Activated gamma-delta T cell (primary cell): ENCODE measurements at places on chromosomes 12 and 14.

DNA sequence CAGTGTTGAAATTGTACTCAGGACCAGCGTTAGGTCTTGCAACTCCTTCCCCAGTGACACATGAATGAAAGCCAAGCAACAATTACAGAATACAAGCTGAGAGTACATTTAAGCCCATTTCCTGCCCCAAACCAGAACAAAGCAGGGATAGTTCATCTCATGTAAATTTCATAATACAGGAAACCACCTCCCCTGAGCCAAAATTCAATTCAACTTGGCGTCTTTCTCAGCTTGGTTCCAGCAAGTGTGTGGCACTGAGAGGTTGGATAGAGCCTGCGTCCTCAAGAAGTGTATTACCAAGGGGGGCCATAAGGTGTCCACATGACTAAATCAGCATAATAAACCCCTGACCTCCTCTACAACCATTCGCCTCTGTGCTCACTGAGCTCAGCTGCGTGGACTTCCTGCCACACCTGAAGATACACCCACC lies 278.9 kb upstream of the CRY1 start:
- no peak for DNase-seq

DNA sequence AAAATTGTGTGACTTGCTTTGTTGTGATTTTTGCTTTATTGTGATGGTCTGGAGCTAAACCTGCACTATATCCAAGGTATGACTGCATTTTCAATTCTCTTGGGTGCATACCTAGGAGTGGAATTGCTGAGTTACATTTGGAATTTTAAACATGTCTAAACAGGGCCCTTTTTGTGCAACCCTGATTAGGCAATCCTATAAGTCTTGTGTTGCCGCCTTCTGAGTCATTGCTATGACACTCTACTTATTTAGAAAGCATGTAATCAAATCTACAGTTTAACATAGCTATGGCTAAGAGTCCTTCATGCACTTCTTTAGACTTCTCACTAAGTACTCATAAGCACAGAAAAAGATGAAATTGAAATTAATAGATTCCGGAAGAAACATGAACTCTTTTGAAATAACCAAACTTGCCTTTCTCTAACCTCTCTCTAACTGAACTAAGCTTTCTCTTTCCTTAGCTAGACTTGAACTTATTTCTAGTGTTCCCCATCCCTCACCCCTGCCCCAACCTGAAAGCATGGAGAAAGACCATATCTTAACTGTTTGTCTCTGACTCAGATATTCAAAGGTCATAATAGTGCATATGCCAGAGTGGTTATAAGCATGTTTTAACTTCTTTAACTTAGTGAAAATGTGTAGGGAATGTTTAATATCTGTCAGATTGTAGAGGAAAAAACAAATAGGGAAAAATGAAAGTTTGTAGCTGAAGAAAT lies 203.0 kb downstream of the SNAPC1 start:
- DNase-seq: no peak

GRCh38 chr14:102159841-102160240 lies 20.1 kb downstream of the WDR20 start:
- no peak for DNase-seq

GRCh38 chr14:72796935-72797334 lies 97.0 kb downstream of the DPF3 start:
- no peak for DNase-seq

- DNase-seq: no peak
Measured at GRCh38 chr14:64970776-64971477, 1.2 kb downstream of the RAB15 start.

DNA sequence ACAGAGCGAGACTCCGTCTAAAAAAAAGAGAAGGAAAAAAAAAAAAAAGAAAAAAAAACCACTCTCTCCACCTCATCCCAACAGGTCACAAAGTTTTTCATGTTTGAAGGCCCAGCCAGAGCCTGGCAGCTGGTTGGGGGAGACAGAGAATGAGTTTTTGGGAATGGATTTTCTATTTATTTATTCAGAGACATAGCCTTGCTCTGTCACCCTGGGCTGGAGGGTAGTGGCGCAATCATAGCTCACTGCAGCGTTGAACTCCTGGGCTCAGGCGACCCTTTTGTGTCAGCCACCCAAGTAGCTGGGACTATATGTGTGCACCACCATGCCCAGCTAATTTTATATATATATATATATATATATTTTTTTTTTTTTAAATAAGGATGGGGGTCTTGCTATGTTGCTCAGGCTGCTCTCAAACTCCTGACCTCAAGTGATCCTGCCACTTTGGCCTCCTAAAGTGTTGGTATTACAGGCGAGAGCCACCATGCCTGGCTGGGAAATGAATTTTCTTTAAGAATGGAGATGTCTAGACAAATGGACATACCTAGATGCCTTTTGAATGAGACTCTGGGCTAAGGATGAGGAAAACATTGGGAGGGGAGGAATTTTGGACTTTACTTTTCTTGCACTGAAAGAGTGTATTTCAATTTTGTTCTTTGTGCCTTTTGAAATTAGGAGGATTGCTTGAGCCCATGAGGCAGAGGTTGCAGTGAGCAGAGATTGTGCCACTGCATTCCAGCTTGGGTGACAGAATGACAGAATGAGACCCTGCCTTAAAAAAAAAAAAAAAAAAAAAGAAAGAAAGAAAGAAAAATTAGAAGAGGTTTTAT lies 16.9 kb upstream of the PPP1R1A start:
- DNase-seq: no peak

GRCh38 chr14:59256331-59256730 lies 67.9 kb downstream of the DAAM1 start:
- DNase-seq: no peak

DNA sequence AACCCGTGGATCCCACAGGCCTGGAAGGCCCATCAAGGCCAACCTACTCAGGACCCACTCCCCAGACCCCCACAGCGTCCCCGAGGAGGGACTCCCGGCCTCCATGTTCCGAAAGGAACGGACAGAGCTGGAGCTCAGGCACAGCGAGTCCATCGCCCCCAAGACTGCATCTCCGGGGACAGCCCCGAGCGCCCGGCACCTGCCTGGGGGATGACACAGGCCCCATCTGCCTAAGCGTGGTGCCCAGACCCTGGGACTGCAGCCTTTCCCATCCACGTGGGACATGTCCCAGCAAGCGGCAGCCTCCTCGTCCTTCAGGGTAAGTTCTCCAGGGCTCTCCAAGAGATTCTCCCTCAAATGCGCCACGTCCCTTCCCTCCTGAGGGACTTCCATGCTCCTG lies 12.1 kb upstream of the DIO3 start:
- DNase-seq: no peak

DNA sequence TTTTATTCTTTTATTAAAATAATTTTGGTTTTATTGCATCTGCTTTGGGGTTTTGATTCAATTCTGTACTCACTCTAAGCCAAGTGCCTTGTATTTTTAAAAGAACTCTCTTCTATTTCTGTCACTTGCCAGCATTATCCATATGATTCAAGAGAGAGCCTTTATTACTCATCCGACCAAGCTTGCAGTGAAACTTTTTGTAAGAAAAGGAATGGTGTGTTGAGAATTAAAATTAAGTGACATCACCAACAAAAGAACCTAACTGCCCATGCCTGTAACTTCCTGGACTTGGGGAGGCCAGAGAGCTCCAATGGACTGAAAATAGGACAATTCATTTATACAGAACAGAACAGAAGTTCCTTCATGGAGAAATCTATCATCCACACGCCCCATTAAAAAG lies 52.1 kb downstream of the GALNT4 start:
- DNase-seq: no peak

DNA sequence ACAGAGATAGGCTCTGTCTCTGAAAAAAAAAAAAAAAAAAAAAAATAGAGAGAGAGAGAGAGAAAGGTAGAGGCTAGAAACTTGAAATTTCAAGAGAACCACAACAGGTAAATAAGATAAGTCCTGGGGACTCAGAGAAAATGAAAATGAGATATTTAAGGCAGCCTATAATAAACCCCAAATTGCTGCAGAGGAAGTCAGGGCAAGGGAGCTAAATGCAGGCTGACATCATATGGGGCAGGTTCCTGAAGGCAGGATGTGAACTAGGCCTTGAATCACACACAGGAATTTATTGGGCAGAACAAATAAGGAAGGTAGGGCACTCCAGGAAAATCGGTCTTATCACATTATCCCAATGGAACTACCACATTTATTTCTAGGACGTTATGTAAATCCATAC lies 54.9 kb upstream of the NUDT4 start:
- DNase-seq: no peak

GRCh38 chr14:60681271-60681670 lies 32.0 kb upstream of the SIX1 start:
- DNase-seq: no peak

DNA sequence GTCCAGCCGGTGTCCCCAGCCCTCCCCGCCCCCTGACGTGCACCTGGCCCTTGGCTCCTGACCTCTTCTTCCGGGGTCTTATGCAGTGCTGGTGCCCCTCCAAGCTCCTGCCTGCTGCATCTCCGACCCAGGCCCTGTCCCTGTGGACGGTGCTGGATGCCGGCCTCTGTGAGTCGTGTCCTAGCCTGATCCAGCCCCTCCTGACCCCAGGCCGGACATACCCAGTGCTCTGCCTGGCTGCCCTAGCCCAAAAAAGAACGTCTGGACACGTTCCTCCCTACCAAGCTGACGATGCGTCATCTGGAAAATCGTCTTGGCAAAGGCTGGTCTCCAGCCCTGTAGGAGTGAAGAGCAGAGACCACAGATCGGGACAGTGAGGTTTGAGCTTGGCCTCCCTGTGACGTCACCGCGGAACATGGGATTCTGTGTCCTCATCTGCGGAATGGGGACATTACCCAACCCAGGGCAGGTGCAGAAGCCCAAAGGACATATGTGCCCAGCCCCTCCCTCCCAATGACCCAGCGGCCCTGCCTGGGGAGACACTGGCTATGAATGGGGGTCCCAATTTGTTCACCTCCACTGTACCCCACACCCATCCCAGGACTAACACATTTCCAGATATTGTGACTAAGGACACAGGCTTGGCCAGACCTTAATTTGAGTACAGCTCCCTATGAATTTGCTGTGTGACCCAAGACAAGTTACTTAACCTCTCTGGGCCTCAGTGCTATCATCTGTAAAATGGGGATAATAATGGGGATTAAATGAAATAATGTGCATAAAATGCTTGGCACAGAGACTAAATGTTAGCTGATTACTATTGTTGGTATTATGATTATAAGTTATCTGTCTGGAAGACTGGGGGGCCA lies 51.0 kb upstream of the BCL11B start:
- DNase-seq: no peak

DNA sequence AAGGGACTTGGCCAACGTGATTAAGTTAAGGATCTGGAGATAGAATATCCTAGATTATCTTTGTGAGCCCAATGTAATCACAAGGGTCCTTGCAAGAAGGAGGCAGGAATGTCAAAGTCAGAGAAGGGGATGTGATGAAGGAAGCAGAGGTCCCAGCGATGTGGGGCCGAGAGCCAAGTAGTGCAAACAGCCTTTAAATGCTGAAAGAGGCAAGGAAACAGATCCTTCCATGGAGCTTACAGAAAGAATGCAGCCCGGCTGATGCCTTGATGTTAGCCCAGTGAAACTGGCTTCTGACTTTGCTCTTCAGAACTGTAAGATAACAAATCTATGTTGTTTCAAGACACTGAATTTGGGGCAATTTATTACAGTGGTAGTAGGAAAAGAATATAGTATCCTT lies 74.9 kb downstream of the NEDD1 start:
- no peak for DNase-seq

DNA sequence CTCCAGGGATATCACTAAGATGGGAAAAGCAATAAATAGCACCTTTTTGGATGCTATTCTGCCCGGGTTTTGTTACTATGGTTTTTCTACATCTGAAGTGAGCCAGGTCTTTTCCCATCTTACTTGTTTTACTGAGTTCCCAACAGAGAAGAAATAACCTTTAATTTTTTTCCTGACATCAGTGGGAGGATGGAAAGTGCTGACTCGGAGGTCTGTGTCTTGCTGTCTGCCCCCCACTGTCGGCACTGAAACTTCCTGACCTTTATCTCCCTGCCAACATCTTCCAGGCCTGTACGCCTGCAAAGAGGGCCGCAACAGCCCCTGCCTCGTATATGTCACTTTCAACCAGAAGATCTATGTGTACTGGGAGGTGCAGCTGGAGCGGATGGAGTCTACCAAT lies 11.0 kb downstream of the ITFG2 start:
- DNase-seq: no peak

GRCh38 chr12:20044846-20045245 lies 323.5 kb upstream of the PDE3A start:
- no peak for DNase-seq

DNA sequence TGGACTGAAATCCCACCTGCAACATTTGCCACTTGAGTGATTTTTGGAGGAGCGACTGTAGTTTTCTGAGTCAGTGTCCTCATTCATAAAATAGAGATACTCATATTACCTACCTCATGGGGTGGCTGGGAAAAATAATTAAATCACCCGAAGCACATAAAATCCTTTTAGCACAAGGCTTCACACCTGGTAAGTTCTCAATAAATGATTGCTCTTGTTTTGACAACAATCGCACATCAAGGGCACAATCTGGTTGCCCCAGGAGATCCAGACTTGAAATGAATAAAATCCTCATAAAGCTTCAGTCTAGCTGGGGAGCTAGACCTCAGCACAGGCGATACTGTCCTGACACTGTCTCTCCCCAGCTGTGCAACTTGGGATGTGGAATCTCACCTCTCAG lies 76.0 kb upstream of the CCDC60 start:
- DNase-seq: no peak

- DNase-seq: no peak
Measured at GRCh38 chr14:56870336-56870735, 60.1 kb upstream of the OTX2 start.

- DNase-seq: no peak
Measured at GRCh38 chr14:96999654-97000155, 202.5 kb downstream of the VRK1 start.

DNA sequence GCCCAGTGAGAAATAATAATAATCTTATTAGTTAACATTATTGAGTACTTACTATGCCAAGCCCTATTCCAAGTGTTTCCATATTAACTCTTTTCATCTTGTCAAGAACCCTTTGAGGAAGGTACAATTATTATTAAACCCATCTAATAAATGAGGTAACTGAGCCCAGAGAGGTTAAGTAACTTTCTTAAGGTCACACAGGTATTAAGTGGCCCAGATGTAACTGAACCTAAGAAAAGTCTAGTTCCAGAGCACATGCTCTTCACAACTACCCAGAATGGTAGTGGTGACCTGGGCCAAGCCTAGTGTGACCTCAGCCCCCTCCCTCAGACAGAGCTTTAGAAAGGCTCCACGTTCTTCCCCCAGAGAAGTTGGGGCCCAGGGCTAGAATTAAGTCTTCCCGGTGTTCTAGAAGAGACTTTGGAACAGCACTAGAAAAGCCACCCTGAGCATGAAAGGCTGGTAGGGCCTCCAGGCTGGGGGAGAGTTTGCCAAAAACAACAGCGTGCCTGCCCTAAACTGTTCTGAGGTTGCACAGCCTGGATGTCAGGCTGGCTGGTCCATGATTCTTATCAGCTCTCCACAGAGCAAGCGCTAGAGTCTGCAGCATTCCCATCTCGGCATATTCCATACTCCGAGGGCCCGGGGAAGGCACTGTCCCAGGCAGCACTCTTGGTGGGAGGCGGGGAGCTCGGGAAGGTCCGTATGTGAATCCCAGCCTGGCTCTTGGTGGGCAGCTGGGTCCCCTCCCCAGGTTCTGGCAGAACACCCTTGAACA lies 41.3 kb upstream of the CTDSP2 start:
- DNase-seq: no peak

- no peak for DNase-seq
Measured at GRCh38 chr14:53942970-53943750, 13.5 kb downstream of the BMP4 start.
